Astrocyte (in vitro differentiated cells and primary cell): ENCODE measurements at places on chromosomes 13 and 19. TPM values are rescaled to one million over a fixed set of nuclear protein-coding genes. Genes with fewer than 3 reads are reported as not detected.

- H3K27me3 ChIP-seq = no peaks in the 10 kb centered on the region
- DNase-seq = no peak
- no peaks in the 10 kb centered on the region for H3K36me3 ChIP-seq
- H3K4me3 ChIP-seq = no peak overlapping the region
- no peaks in the 10 kb centered on the region for H3K4me1 ChIP-seq
These were observed 7.5 kb upstream of the SLC39A3 start for GRCh38 chr19:2747349-2747748.

The EBI3 gene
- total RNA-seq = 5.4 and 5.5 TPM in 2 replicates

- H3K27me3 ChIP-seq = no peaks in the 10 kb centered on the region
- no peak overlapping the region for H3K27ac ChIP-seq
- H3K4me1 ChIP-seq = no peaks in the 10 kb centered on the region
- DNase-seq = no peak
- H3K4me3 ChIP-seq = no peak overlapping the region
These were observed 59.4 kb downstream of the ZNF536 start for GRCh38 chr19:30431591-30431990.

DNA sequence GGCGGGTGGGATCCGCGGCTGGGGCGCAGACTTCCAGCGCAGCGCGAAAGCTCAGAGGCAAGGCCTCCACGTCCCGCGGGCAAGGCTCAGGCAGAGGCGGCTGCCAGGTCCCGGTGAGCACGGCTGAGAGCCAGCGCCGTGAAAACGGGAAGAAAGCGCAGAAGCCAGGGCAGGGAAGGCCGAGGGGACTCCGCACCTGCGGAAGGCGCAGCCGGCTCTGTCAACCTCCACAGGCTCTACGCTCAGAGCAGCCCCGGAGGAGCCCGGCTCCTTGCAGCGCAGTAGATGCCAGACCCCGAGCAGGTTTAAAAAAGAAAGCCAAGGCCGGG, 131.0 kb downstream of the RNF17 start:
- H3K27me3 ChIP-seq = no peaks in the 10 kb centered on the region
- no peaks in the 10 kb centered on the region for H3K4me1 ChIP-seq

GRCh38 chr13:33353210-33353609, 67.7 kb upstream of the STARD13 start:
- H3K27me3 ChIP-seq = no peaks in the 10 kb centered on the region
- DNase-seq = no peak
- H3K4me3 ChIP-seq = no peak overlapping the region
- H3K27ac ChIP-seq = no peak overlapping the region
- H3K36me3 ChIP-seq = no peaks in the 10 kb centered on the region

DNA sequence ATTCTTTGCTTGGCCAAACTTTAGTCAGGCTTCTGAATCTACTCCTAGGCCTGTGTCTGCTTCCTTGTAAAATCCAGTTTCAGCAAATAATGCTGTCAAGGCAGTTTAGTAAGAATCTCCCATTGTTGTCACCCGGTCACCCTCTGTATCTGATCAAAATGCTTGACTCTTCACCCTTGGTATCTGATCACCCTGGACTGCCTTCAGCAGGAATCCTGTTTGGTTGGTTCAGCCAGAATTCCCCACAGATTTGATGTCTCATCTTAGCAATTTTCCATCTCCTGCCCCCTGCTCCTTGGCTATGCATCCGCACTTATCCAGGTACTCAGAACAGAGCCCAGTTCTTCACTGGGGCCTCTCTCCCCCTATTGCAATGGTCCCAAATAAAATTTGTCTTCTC, 172.4 kb upstream of the UBL3 start:
- no peak overlapping the region for H3K4me3 ChIP-seq
- H3K27ac ChIP-seq = no peak overlapping the region
- H3K4me1 ChIP-seq = peaks cover 26% of the 10 kb centered on the region
- H3K27me3 ChIP-seq = no peaks in the 10 kb centered on the region
- no peak for DNase-seq

The CCDC70 gene
- total RNA-seq = not detected in 2 replicates

The ATP4A gene
- not detected in 2 replicates for total RNA-seq

The ZIC5 gene
- total RNA-seq = 0.17 and 0.27 TPM in 2 replicates
